H9 (cell line): ENCODE measurements at places on chromosomes 11 and 22. TPM values are rescaled to one million over a fixed set of nuclear protein-coding genes. Genes with fewer than 3 reads are reported as not detected.

DNA sequence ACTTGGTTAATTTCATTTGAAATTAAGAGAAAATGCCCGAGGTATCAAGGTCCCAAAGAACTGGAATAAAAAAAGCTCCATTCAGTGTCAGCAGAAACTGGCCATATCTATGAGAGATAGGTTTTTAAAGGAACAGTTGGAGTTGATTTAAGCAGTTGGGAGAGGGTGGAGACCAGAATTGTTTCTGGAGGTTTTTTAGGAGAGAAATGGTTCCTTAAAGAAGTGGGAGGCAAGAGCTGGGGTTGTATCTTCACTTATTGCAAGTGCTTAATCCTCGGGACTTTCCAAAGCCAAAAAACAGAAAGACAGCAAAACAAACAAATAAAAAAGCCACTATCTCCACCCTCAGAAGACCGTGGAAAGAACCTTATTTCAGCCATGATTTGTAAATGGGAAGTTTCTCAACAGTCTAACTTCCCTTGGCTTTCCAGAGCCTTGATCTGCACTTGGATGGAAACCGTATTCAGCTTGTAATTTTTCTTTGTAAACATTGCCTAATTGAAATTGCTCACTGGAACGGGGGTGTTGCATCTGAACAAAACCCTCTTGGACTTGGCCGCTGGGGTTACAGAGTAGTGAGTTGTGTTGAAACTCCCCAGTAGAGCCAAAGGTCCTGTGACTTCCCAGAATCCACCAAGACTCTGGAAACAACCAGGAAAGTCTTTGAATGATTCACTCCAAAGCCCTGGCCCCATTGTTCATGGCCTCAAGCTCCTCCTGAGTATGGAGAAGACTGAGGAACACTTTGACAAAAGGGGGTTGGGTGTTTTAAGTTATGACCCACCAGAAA, 115.6 kb downstream of the SLC1A2 start:
- no peak overlapping the region for H3K27ac ChIP-seq
- H3K4me3 ChIP-seq, result no peak overlapping the region
- DNase-seq, result no peak
- no peaks in the 10 kb centered on the region for H3K4me1 ChIP-seq
- no peaks in the 10 kb centered on the region for H3K27me3 ChIP-seq
- H3K36me3 ChIP-seq, result no peaks in the 10 kb centered on the region

DNA sequence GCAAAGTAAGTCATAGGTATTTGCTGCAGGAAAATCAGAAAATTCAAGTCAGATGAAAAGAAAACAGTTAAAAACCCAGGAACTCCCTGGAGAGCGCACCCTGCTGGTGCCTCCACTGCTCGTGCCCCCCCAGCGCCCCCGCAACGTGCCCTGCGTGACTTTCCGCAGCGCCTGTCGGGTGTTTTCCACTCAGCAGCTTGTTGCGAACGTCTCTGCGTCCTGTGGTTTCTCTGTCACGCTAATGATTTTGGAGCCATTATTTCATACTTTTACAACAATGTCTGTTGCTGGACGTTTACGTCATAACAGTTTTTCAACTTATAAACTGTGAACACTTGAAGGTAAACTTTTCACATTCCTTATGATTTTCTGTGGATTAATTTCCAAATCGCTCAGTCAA, 5.0 kb downstream of the CRELD2 start:
- DNase-seq, result no peak
- H3K27me3 ChIP-seq, result no peaks in the 10 kb centered on the region
- H3K27ac ChIP-seq, result no peak overlapping the region
- no peaks in the 10 kb centered on the region for H3K4me1 ChIP-seq
- H3K36me3 ChIP-seq, result peaks cover 11% of the 10 kb centered on the region
- no peak overlapping the region for H3K4me3 ChIP-seq

GRCh38 chr22:47278655-47279054, 516.2 kb downstream of the TBC1D22A start:
- H3K36me3 ChIP-seq, result peaks cover 27% of the 10 kb centered on the region; the same call in 1 of the 2 replicates
- no peak overlapping the region for H3K4me3 ChIP-seq
- no peak overlapping the region for H3K27ac ChIP-seq
- H3K27me3 ChIP-seq, result no peaks in the 10 kb centered on the region; the same call in 1 of the 2 replicates

GRCh38 chr22:34866495-34867131, 199.3 kb upstream of the ISX start:
- H3K4me1 ChIP-seq, result no peaks in the 10 kb centered on the region
- H3K36me3 ChIP-seq, result no peaks in the 10 kb centered on the region
- no peak overlapping the region for H3K4me3 ChIP-seq
- no peaks in the 10 kb centered on the region for H3K27me3 ChIP-seq

The ELFN2 gene
- 0.64 and 0.70 TPM in 2 replicates for total RNA-seq

DNA sequence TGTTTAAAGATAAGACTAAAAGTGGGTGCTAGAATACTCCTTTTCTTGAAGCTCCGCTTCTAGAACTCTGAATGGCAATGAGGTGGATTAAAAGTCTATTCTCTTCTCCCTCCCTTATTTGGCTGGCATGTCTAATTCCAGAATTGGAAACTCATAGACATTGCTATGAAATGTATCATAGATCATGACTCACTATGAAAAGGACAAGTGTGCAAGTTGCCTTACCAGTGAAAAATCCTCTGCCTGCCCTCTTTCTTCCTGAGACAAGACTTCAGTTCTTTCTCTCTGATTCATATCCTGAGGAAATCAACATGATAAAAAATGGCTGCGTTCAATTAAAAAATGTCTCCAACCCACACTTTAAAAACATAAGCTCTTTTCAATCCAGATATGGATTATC, 73.2 kb upstream of the BLID start:
- H3K27ac ChIP-seq, result no peak overlapping the region
- H3K4me3 ChIP-seq, result no peak overlapping the region
- H3K27me3 ChIP-seq, result no peaks in the 10 kb centered on the region
- no peaks in the 10 kb centered on the region for H3K4me1 ChIP-seq

GRCh38 chr11:117883063-117883462, 6.6 kb upstream of the FXYD6 start:
- H3K27ac ChIP-seq, result no peak overlapping the region
- H3K4me3 ChIP-seq, result no peak overlapping the region
- H3K36me3 ChIP-seq, result no peaks in the 10 kb centered on the region
- DNase-seq, result no peak

The NCF4 gene
- not detected in 2 replicates for total RNA-seq
